Activated CD8-positive, alpha-beta memory T cell treated with anti-CD3 and anti-CD28 coated beads, Interleukin-2, amount 50 U/mL, for 48 hours (primary cell): ENCODE measurements at places on chromosomes 6 and 20.

GRCh38 chr6:113039005-113039404, 691.9 kb downstream of the RFPL4B start:
- DNase-seq = no peak

DNA sequence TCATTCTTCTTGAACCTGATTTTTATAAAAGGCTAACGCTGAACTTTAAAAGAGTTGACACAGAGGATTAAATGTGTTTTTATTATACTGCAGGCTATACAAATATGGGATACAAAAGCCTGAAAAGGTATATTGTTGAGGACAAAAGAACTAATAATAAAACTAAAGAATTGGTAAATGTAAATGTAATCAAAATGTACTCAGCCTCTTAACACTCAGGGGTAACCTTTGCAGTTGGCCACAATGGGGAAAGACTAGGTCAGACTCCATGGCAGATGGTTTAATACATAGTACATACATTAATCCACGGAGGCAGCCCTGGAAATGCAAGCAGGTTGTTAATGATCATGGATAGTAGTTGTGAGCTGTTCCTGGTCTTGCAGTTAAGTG, 57.5 kb downstream of the SOBP start:
- DNase-seq = no peak

GRCh38 chr20:37510226-37510625, 10.8 kb upstream of the NNAT start:
- no peak for DNase-seq

GRCh38 chr6:27237089-27237803, 10.3 kb upstream of the PRSS16 start:
- peak; percentile 90 for DNase-seq

DNA sequence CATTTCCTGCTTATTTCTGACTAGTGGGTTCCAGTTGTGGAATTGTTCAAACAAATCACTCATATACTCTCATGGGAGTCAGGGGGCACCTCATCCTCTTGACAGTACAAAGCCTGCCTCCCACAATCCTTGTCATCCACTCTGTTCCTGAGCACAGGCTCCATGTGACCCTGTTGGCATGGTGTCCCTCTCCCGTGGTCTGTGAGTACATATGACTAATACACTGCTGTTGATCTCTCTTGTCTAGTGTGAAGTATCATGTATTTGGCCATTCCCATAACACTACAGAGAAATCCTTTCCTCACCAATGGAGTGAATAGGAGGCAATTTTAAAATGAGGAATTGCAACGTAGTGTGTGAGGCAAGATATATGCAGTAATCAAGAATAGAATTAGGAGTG, 185.3 kb downstream of the OGFRL1 start:
- DNase-seq = no peak

DNA sequence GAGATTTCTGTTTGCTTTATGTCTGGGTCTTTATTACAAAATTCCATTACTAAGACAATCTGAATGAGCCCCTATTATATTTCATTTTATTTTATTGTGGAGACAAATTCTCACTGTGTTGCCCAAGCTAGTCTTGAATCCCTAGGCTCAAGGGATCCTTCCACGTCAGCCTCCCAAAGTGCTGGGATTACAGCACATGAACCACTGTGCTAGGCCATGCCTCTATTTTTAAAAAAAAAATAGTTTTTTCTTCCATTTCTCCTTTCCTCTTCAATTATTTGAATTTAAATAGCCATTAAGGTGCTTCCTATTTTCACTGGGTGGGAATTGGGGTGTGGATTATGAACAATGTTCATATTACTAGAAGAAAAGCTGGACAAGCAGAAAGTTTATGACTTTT, 1587.4 kb downstream of the GRIK2 start:
- DNase-seq = no peak

- DNase-seq = no peak
Observed at GRCh38 chr20:53737396-53738038, 143.9 kb upstream of the ZNF217 start.
